ENCODE measurements at places on chromosomes 7 and 10. TPM values are rescaled to one million over a fixed set of nuclear protein-coding genes. Genes with fewer than 3 reads are reported as not detected.

GRCh38 chr7:6487184-6487545, 39.4 kb upstream of the DAGLB start:
- no peak for DNase-seq

DNA sequence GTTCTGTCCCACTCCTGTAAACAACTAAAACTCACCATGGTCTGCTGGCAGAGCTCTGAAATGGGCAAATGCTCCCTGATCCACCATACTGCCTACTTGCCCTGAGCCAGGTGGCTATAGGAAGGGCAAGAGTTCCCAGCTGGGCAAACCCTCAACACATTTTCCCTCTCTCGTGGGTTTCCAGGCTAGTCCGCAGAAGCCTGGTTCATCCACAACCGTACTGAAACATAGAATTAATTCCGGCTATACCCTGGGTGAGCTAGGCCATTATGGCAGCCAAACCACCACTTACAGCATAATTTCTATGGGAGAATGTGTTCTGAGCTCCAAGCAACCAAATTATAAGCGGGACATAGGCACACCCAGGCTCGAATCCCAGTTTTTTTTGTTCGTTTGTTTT, 20.1 kb upstream of the DDIT4 start:
- DNase-seq = no peak

DNA sequence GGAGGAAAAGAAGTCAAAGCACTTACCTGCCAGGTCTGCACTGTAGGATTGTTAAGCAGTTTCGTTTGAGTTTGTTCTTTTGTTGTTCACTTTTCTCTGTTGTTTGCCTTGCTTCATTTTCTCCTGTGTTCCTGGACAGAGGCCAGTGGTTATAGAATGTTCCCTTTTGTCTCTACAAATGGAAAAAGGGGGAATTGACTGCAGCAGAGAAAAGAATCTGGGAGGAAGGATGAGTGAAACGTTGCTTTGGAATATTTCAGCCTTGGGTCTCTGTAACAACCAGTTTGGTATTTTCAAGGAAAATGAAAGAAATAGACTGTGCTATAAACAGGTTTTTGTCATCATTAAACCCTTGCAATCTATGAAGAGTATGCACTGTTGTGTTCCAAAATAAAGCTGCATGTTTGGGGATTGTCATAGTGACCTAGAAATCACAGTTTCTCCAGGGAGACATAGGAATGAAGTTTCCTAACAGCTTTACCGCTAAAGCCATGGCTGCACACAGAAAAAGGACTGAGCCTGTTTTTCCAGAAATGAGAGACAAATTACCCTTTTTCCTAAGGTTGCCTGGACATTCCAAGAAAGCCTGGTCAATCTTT, 60.8 kb upstream of the HABP2 start:
- no peak for DNase-seq

DNA sequence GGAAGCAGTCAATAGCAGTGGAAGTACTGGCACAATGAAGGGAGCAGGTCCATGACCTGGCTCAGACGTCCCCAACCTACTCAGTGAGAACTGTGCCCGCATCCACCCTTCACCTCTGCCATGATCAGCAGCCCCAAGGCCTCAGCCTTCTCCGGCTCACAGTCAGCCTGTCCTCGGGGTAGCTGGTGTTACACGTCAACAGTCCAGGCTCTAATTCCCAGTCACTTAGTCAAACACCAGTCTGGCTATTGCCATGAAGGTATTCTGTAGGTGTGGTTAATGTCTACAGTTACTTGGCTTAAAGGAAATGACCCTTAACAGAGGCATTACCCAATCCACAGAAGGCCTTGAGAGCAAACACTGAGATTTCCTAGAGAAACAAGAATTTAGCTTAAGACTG, 49.1 kb downstream of the GRB10 start:
- DNase-seq = no peak

DNA sequence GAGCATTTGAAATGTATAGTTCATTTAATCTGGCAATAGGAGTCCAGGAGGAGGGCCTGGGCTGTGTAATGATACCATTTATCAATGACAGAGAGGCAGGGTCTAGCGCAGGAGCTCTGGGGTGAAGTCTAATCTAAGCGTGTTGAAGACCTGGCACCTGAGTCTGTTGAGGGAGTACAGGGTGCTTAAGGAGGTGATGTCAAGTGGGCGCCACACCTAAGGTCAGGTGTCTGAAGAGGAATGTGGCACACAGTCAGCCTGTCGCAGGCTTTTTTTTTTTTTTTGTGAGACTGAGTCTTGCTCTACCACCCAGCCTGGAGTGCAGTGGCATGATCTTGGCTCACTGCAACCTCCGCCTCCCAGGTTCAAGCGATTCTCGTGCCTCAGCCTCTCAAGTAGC, 2.3 kb downstream of the LLCFC1 start:
- DNase-seq = no peak

DNA sequence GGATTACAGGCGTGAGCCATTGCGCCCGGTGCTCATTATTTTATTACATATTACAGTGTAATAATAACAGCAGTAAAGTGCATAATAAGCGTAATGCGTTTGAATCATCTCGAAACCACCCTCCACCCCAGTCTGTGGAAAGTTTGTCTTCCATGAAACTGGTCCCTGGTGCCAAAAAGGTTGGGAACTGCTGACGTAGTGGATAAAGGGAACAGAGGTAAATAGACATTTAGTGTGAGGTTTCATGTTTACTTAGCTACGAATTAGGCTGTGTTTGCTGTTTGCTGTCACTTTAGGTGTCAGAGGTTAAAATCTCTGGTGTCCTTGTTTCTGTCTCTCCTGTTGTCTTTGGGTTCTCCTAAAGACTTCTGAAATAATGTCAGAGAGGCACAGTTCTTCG, 60.3 kb upstream of the SLC39A12 start:
- DNase-seq = no peak

CLDN4 gene
- 0.42 TPM for total RNA-seq

STOX1 gene
- total RNA-seq = 3.0 TPM
